Amygdala (tissue), 56 donors: ENCODE measurements at places on chromosomes 6 and 20.

DNA sequence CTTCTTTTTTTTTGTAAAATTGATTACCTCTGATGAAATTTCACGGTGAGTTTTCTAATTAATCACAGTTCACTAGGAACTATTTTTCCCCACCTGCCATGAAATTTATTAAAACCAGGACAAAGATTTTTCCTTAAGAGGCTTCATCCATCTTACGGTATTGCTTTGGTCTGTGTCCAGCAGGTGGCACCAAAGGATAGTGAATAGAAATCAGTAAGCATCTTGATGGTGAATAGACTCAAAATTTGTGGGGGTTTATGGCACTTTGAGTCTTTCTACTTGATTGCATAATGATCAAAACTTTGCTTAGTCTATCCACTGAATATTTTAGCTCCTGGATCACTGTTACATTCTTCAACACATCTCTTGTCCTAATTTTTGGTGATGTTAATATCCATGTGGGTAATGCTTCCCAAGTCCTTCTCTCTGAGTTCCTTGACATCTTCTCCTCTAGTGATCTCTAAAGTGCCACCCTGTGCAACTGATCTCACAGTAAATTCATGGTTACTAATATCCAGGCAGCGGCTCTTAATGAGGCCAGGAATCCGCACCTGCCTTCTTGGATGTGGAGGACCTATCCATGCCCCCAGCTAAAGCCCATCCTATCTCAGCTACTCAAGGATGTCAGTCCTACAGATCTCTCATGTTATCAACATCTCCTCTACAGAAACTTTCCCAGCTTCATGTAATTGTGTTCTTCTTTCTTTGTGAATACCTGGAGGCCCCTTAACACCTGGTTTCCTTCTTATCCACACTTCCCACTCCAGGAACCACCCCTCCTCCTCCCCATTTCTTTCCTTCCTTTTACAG is 54.5 kb downstream of the STMND1 start:
- DNase-seq: no peak

DNA sequence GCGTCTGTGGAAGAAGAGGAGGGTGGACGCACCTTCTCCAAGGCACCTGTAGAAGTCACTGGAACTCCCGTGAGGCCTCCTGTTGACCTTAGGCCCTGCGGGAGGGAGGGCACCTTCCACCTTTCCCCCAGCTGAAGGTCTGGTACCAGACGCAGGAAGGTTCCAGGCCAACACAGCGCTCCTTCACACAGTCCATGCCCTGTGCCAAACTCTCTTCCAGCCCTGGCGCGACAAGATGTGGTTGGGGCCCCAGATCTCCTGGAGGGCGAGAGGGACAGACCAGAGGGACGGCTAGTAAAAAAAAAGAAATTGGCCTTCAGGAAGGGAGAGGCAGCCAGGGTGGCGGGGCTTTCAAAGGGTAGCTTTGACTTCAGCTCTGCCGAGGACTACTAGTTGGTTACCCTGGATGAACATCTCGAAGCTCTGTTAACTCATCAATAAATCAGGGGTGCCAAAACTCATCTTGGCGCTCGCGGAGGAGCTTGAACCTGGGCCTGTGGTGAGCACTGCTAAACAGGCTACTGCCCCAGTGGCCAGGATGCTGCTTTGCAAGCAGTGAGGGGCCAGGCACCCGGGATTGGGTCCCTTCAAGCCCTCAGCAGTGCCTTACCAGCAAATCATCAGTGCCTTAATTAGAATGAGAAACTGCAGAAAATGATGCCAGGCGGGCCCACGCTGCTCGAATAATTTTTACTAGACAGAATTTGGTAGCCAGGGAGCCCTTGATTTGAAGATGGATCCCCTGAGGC is 14.9 kb downstream of the AARS2 start:
- no peak for DNase-seq

- no peak for DNase-seq
These were observed 69.4 kb downstream of the SLC22A3 start for GRCh38 chr6:160417550-160417949.

GRCh38 chr6:131303338-131303930 is 168.2 kb downstream of the AKAP7 start:
- DNase-seq: no peak

- DNase-seq: no peak
These were observed 150.6 kb upstream of the CDYL start for GRCh38 chr6:4625557-4625956.

GRCh38 chr20:1964659-1965405 is 29.0 kb downstream of the PDYN start:
- DNase-seq: no peak

DNA sequence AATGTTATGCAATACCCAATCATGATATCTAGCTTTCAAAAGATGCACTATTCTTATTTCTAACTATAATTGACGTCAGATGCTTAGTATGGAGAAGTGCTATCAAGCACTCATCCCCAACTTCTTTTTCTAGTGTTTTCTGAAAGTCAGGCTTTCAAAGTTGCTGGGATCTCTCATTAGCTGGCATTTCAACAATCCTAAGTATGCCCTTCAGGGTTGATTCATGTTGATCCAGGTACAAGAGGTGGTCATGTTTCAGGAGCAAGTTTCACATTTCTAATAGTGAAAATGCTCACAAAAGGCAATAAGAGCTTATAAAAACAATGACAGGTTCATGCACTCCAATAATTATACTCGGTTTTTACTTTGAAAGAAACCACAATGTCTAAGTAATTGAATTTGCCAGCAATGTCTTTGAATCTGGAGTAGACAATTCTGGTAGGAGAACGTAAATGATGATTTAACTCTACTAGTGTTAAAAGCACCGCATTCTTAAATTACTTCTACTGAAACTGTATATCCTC is 193.7 kb upstream of the KHDRBS2 start:
- no peak for DNase-seq

- DNase-seq: no peak
These were observed 19.3 kb upstream of the RNF146 start for GRCh38 chr6:127247114-127248096.

DNA sequence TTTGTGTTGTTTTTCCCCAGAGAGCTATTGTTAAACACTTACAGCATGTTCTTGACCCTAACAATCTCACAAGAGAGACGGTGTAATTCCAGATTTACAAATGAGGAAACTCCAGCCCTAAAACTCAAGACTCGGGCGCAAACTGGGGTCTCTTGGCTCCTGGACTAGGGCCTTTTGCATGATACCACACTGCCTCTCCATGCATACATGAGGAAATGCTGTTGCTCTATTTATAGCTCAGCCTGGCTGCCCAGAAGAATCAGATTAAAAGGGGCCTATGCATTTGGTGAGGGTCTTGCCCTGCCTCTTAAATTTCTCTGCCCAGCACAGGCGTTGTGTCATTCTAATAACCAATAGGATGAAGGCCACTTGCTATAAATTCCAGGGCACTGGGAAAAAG is 30.5 kb upstream of the SNRPB2 start:
- DNase-seq: no peak

DNA sequence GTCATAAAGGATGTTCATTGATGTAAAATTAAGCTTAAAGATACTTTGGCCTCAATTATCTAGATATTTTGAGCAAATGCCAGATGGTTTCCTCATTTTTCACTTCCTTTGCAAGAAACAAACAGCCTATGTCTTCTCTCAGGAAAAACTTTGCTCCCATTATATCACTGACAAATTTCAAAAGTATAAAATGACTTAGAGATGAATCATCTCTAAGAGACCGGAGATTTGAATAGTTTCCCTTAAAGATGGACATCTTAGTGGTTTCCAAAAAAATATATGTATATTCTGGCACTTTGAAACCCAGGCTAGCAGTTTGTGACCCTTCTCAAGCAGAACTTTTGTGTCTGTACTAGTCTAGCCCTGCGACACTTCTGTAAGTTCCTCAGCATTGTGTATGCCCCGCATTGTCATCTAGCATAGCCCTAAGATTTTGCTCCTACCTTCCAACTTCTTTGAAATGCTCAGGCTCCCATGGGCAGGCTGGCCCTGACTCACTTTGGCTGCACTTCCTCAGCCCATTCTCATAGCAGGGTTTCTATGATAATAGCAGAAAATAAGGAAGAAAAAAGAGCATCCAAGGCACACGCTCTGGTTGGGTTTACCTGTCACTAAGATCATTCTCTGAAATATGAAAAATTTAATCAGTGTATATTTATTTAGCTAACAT is 25.7 kb upstream of the POU3F2 start:
- DNase-seq: no peak

DNA sequence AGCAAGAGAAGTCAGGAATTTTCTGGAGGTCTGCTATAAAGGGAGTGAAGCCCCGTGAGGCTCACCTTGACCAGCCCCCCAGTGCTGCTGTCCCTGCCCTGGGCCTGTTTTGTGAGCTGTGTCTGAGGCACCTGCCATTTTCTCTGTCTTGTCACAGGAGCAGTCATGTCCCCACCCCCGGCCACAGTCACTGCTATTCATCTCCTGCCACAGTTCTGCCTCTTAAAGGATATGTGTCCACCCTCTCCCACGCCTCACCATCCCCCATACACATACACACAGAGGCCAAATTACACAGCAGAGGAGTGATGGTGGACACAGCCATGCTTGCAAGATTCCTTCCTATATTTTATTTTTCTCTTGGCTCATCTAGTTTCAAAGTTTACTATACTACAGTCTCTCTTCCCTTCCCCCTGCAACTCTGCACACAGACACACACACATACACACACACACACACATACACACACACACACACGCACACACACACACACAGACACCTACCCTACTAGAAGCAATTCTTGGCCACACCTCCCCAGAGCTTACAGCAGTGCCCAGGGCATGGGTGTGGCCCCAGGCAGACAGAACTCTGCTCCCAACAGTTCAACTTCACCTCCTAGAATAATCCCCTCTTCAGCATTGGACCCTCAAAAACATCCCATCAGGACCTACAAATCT is 68.7 kb upstream of the TAB2 start:
- no peak for DNase-seq

GRCh38 chr6:152184573-152184916 is 377.1 kb downstream of the ESR1 start:
- DNase-seq: no peak

DNA sequence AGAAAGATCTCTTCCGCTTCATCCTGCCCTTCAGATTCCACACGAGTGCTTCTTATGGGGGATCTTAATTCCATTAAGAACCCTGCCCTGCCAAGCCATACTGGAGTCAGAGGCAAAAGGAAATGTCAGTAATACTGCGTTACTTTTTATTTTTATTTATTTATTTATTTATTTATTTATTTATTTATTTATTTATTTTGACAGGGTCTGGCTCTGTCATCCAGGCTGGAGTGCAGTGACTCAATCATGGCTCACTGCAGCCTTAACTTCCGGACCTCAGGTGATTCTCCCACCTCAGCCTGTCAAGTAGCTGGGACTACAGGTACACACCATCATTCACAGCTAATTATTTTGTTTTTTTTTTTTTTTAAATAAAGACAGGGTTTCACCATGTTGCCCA is 79.5 kb downstream of the MYB start:
- DNase-seq: no peak

GRCh38 chr6:105896821-105897095 is 189.4 kb upstream of the PRDM1 start:
- no peak for DNase-seq

GRCh38 chr20:43941476-43942200 is 27.0 kb downstream of the TOX2 start:
- DNase-seq: no peak

GRCh38 chr20:24049081-24049480 is 60.5 kb upstream of the GGTLC1 start:
- no peak for DNase-seq

GRCh38 chr6:85460921-85461797 is 11.3 kb downstream of the NT5E start:
- no peak for DNase-seq

DNA sequence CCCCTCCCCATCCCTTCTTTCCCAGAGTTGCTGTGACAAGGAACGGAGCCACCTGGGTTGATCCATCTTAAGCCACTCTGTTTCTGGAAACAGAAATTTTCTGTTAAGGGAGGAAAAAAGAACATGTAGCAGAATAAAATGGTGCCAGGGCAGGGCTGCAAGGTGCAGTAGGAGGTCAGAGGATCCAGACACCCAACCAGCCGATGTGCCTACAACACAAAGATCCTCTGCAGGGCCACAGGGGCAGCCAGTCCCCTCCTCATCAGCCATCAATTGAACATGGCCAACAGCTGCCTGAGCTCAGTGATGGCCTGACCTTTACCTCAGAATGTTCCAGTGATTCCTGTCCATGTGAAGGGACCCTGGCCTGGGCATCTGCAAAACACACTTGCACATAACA is 11.9 kb downstream of the MDFI start:
- no peak for DNase-seq

- no peak for DNase-seq
These were observed 9.5 kb downstream of the PHACTR3 start for GRCh38 chr20:59613861-59614260.

- DNase-seq: peak; percentile 74
These were observed 333.9 kb downstream of the HACE1 start for GRCh38 chr6:104525677-104526322.

GRCh38 chr6:73734832-73735453 is 38.9 kb downstream of the CD109 start:
- no peak for DNase-seq

- no peak for DNase-seq
These were observed 243.5 kb downstream of the GMPR start for GRCh38 chr6:16481697-16482399.

DNA sequence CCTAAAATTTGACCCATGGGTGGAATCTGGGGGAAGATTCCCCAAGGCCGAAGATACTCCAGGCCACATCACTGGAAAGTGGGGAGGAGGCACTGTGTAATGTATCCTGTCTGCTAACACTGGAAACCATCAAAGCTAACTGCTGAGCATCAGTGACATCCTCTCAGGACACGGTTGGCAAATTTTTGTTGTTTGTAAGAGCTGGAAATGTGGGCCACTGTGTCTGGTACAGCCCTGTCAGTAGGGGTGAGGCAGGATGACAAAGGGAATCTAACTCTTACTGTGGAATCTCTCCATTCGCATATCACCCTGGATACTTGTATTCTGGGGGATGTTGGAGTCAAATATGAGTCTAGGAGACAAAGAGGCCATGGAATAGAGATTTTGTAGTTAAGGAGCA is 17.0 kb upstream of the CLPSL2 start:
- no peak for DNase-seq

DNA sequence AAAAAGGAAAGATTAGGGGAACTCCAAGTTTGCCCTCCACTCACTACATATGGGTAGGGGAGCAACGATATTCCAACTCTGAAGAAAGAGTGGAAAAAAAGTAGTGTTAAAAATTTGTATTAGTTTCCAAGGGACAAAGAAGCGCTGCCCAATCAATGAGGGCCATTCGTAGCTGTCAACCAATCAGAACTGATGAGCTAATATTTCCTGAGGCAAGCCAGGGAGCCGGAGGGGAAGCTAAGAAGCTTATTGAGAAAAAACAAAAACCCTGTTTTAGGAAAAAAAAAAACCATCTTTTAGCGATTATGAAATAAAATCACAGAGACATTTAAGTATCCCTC is 59.5 kb downstream of the TRIM38 start:
- DNase-seq: peak; percentile 61

GRCh38 chr6:122780114-122780513 is 598 bp downstream of the FABP7 start:
- no peak for DNase-seq

- no peak for DNase-seq
These were observed 48.3 kb downstream of the TRERF1 start for GRCh38 chr6:42403421-42403820.
